Activated CD4-positive, alpha-beta T cell treated with anti-CD3 and anti-CD28 coated beads, Interleukin-2, amount 10 ng/mL, durations not matched to agents 7 days and 5 days (primary cell): ENCODE measurements at places on chromosomes 2 and 18.
A peak's percentile ranks its signal among the peaks of the same experiment; 100 is the strongest.

DNA sequence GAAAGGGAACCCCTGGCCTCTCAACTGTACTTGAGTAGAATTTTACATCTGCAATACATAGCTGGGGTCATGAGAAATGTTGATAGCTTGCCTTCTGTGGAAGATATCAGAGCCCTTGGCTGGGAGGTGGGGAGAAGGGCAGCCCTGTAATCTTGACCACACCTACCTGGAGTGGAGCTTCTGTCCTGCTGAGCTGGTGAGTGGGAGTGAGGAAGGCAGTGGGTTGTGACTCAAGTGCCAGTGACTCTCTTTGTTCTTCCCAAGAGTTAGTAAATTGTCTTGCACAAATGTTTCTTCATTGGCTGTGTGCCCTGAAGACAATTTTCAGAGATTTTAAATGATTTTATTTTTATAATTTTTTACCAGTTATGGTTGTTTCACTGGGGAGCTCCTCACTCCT, 277.3 kb downstream of the MBD5 start:
- DNase-seq = no peak

- no peak for DNase-seq
Observed at GRCh38 chr18:45503990-45504389, 111.3 kb upstream of the SLC14A2 start.

DNA sequence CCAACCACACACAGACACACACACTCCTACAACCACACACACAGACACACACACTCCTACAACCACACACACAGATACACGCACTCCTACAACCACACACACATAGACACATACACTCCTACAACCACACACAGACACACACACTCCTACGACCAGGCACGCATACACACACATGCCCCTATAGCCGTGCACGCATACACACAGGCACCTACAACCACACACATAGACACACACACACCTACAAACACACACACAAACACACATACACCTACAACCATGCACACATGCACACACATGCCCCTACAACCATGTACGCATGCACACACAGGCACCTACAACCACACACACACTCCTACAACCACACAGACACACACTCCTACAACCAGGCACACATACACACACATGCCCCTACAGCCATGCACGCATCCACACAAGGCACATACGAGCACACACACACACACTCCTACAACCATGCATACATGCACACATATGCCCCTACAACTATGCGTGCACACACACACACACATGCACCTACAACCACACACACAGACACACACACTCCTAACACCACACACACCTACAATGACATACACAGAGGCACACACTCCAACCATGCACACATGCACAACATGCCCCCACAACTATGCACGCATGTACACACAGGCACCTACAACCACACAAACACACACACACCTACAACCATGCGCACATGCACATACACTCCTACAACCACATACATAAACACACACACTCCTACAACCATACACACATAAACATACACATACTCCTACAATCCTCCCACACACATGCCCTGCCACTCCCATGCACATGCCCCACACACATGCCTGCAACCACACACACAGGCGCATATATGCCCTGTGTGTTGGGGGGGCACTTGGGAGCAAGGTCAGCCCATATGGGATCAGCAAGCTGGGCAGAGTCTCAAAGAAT, 19.1 kb upstream of the TEX51 start:
- no peak for DNase-seq

- peak; percentile 95 for DNase-seq
Observed at GRCh38 chr2:218395826-218396687, 3.6 kb upstream of the CTDSP1 start.

DNA sequence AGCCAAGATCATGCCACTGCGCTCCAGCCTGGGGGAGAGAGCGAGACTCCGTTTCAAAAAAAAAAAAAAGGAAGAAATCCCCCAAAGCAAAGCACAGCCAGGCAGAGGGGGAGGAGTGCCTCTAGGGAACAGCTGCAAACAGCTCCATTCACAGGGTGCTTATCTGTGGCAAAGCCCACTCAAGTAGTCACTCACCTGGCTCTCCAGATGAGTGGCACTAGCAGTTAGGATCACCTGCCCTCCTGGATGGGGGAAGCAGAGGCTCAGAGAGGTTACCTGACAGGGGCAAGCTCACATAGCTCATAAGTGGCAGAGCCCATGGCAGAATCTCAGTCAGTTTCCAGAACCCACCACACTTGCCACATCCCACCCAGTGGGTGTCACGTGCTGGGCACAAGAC, 30.3 kb downstream of the TFCP2L1 start:
- no peak for DNase-seq

DNA sequence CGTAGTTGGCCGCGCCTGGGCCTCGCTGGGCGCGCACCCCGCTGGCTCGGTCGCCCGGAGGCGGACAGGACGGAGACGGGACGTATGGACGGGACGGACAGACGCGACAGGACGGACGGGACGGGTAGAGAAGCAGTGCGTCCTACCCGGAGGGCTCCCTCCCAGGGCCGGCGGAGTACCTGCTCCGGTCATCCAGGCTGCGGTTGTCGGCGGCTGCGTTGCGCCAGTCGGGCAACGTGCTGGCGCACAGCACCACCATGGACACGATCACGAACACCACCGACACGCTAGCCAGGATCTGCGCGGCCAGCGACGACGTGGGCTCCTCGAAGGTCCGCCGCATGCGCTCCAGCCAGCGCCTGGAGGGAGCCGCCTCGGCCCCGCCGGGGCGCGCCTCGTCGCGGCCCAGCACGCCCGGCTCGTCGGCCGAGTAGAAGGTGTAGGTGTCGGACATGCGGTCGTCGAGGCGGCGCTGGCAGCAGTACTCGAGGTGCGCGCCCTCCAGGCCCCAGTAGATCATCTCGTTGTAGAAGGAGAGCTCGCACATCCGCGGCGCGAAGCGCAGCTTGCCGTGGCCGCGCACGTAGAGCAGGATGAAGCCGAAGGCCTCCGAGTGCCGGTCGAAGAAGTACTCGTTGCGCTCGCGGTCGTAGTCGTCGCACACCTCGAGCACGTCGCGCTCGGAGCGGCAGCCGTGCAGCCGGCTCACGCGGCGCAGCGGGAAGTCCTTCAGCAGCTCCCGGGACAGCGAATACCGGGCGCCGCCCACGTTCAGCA, 903 bp downstream of the KCNG3 start:
- DNase-seq = peak; percentile 49
